ENCODE measurements at places on chromosomes 1 and 21. TPM values are rescaled to one million over a fixed set of nuclear protein-coding genes. Genes with fewer than 3 reads are reported as not detected.

HHIPL2 gene
- 0.27 TPM for total RNA-seq

RGS13 gene
- not detected for total RNA-seq

C1QA gene
- total RNA-seq: not detected

SYPL2 gene
- 0.95 TPM for total RNA-seq

DNA sequence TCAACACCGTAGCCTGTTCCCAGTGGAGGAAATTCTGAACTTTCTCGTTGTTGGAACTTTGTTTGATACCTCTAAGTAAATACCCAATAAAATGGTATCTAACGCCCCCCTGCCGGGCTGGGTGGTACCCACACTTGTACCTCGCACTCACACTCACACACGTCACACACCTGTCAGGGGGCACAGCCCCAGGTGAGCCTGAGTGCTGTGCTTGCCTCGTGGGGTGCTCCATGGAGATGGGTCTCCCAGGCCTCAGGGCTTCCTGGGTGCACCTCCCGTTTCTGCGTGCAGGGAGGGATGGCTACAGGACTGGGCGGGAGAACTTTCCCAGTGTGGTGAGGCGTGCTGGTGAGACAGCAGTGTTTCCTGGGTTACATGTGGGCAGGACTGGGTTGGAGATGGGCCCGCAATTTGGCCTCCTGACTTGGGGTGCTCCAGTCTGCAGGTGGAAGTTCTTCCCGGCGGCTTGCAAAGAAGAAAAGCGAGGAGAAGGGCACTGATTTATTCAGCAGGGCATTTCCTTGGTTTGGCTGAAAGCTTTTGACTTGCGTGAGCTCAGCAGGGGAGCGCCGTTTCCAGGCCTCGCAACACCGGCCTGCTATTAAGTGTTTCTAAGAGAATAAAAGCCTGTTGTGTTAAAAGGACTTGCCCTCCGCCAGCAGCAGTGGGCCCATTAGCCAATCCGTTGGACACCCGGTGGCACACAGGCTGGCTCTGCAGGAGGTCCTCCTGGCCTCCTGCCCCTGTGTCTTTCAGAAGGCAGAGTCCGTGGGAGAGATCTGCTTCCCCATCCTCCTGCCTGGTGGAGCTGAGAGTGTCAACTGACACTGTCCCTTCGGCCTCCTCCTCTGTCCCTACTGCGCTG, 79.7 kb downstream of the KIF26B start:
- H3K27me3 ChIP-seq: no peaks in the 10 kb centered on the region
- DNase-seq: no peak
- no peak overlapping the region for H3K4me3 ChIP-seq
- H3K27ac ChIP-seq: no peak overlapping the region

- no peaks in the 10 kb centered on the region for H3K27me3 ChIP-seq
- H3K36me3 ChIP-seq: peaks cover 1% of the 10 kb centered on the region
- no peak for DNase-seq
- H3K4me3 ChIP-seq: no peak overlapping the region
- peaks cover 27% of the 10 kb centered on the region for H3K4me1 ChIP-seq
These were observed 87.4 kb upstream of the ERRFI1 start for GRCh38 chr1:8113262-8114220.

- DNase-seq: no peak
- H3K4me1 ChIP-seq: peaks cover 4% of the 10 kb centered on the region
- H3K27me3 ChIP-seq: peaks cover 63% of the 10 kb centered on the region
These were observed 268.3 kb downstream of the ASTN1 start for GRCh38 chr1:176896216-176896615.

- no peak for DNase-seq
- no peaks in the 10 kb centered on the region for H3K27me3 ChIP-seq
- H3K27ac ChIP-seq: no peak overlapping the region
- peaks cover 2% of the 10 kb centered on the region for H3K36me3 ChIP-seq
- H3K4me1 ChIP-seq: peaks cover 34% of the 10 kb centered on the region
- no peak overlapping the region for H3K4me3 ChIP-seq
These were observed 22.3 kb downstream of the WLS start for GRCh38 chr1:68210027-68210426.

DNA sequence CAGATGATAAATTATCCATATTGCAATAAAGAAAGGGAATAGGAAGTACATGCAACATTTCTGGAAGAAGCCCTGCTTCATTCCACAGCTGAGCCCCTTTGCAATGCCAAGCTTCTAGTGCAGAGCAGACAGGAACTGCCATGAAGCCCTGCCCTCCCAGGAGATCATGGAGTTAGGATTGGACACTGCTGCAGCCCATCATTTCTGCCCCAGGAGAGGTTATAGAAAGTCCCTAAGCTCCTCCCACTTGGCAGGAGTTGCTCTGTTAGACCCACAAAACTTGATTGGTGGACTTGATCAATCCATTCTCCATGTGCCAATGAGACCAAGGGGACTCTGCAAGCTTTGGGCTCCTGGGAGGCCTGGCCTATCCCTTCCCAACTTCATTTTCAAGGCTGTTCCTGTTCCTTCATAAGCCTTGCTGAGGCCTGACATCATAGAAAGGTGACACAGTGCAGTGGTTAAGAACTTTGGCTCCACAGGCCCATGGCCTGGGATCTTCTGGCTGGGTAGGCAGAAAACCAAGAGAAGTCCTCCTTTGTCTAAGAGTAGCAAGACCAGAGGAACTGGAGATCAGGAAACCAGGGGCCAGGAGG, 1.3 kb upstream of the LAPTM5 start:
- H3K4me3 ChIP-seq: no peak overlapping the region
- peaks cover 16% of the 10 kb centered on the region for H3K27me3 ChIP-seq
- H3K27ac ChIP-seq: no peak overlapping the region
- no peaks in the 10 kb centered on the region for H3K36me3 ChIP-seq
- no peaks in the 10 kb centered on the region for H3K4me1 ChIP-seq

DNA sequence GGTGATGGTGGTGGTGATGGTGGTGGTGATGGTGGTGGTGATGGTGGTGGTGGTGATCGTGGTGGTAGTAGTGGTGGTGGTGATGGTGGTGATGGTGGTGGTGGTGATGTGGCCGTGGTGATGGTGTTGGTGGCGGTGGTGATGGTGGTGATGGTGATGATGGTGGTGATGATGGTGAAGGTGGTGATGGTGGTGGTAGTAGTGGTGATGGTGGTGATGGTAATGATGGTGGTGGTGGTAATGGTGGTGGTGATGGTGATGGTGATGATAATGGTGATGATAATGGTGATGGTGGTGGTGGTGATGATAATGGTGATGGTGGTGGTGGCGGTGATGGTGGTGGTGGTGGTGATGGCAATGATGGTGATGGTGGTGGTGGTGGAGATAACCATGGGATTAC, 6.8 kb upstream of the COL6A2 start:
- H3K36me3 ChIP-seq: peaks cover 2% of the 10 kb centered on the region
- no peak for DNase-seq
- no peaks in the 10 kb centered on the region for H3K4me1 ChIP-seq

DNA sequence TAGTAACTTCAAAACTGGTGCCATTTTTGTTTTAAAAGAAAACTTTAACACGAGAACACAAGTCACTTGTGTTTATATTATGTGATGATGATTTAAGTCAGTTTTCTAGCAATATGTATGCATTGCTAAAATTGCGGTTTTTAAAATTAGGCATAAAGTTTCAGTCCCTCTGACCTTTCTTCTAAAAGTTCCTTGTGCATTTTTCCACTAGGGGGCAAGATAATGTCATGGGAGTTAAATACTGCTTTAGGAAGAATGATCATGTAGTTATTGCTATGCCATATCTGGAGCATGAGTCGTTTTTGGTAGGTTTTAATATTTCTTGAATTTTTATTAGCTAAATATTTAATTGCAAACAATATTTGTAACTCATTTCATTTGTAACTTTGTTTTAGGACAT, 10.7 kb downstream of the CDC7 start:
- H3K27ac ChIP-seq: no peak overlapping the region
- H3K4me3 ChIP-seq: no peak overlapping the region
- H3K4me1 ChIP-seq: no peaks in the 10 kb centered on the region
- peaks cover 9% of the 10 kb centered on the region for H3K36me3 ChIP-seq
- H3K27me3 ChIP-seq: no peaks in the 10 kb centered on the region

Measured in progenitor cell of endocrine pancreas (in vitro differentiated cells).